ENCODE measurements at places on chromosomes 2 and 18.

DNA sequence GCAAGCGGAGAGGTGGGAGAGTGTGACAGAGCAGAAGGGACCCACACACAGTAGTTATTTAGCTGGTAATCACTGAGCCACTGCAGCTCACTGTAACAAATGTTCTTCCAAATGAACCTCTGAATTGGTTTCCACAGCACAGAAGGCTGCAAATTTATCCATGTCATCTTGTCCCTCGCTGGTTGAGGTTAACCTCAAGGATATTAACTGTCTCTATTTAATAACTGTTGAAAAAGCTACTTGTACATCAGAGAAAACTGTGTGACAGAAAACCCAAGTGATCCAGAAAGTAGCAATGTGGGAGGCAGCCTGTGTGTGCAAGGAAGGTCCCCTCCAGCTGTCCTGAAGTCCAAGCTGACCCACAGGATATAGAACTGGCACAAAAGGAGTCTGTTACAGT is 153.6 kb downstream of the DSEL start:
- peak; percentile 17 for DNase-seq

GRCh38 chr2:62765619-62766376 is 60.3 kb downstream of the EHBP1 start:
- DNase-seq: no peak

DNA sequence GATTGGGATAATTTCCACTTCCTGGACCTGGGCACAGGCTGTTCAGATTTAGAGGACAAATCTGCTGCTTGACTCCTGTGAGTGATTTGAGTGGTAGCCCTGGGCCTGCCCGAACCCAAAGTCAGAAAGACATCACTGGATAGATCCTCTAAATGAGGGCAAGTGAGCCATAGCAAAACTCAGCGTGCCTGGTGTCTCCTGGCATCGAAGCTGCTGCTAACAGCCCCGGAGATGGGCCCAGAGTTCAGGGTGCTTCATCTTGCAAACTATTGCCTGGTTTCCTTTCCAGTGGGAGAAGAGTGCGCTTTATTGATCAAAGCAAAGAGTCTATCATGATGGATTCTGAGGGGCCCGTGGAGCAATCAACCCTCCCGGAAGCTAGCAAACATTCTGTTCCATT is 153.1 kb upstream of the KLHL29 start:
- no peak for DNase-seq

- no peak for DNase-seq
Measured at GRCh38 chr2:176463546-176463945, 194.3 kb downstream of the MTX2 start.
